ENCODE measurements at places on chromosomes 1 and 21.

DNA sequence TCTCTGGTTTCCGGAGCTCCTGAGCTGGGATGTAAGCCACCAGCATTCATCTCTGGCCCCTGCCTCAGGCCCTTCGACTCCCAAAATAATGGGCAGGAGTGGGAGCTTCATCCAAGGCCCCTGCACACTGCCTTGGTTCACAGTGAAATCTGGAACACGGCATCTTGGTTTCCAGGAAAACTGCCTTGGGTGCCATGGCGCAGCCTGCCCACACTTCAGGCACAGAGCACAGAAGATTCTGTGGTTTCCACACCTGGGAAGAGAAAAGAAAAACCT, 48.8 kb upstream of the POFUT2 start:
- no peak for DNase-seq

- no peak for DNase-seq
Measured at GRCh38 chr1:211839106-211839505, 8.5 kb upstream of the LPGAT1 start.

DNA sequence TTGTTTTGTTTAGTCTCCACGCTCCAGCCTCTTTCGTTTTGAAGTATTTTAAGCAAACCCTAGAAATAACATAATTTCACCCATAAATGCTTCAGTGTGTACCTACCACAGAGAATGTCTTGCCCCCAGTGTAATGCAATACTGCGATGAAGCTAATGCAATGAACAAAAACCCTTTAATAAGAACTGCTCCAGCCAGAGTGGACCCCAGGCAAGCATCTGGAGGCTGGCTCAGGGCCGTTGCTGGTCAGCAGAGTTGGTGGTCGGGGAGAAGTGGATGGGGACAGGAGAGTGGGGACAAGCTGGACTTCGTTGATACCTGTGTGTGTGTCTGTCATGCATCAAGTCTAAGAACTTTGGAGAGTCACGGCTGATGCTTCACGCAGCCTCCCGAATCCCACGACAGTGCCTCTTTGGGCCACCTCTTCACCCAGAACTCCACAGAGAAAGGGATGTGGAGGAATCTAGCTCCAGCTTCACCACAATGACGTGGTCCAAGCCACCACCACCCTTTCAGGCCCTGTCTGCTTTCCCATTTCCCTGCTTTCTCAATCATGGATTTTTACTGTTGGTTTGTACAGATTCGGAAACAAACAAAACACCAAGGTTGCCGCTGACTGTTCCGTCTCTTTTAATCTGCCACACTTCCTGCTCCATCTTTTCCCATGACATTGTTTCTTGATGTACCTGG, 108.6 kb upstream of the ERRFI1 start:
- DNase-seq = no peak

DNA sequence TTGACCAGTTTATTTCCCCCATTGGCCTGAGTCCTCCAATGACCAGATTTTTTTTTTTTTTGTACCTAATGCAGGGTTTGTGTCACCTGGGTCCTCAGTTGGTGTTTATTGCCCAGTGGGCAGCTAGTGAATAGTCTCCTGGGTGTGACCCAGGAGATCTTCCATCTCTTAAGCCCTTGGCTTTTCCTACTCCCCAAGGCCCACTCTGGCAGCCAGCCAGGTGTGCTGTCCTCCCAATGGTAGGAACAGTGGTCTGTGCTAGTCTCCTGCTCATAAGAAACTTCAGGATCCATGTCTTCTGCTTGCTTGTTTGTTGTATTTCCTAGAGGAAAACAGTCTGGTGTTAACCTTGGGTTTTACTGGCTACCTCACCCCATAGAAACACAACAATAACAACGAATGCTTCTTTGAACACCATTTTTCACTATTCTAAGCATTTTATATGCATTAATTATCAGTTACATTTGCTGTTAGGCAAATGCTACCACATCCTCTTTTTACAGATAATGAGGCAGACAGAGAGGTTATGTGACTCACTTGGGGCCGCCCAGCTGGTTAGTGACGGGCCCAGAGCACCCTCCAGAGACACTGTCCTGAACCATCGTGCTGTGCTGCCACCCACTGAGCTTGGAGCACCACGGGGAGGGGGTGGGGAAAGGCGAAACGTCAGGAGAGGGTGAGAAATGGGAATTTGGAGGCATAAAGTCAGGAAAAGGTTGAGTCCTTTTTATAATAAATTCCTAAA, 107.5 kb downstream of the HIVEP3 start:
- DNase-seq = no peak

- DNase-seq = no peak
Measured at GRCh38 chr1:6783221-6783620, 2.0 kb upstream of the CAMTA1 start.

GRCh38 chr1:35386959-35387358, 118.5 kb downstream of the ZMYM4 start:
- DNase-seq = no peak

DNA sequence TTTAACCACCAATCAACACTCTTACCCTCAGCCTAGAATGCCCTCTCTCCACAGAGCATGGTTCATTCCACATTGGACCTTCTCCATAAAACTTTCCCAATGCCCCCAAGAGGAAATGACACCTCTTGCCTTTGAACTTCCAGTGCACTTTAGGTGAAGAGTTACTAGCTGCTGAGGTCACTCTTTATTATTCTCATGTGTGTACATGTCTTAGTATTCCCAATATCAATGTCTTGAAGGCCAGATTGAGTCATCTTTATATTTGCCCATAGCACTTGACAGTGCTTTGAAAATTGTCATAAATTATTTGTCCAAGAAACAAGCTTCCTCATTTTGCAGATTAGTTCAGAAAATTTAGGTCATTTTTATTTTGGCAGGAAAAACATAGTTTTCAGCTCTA, 8.1 kb upstream of the DNASE2B start:
- no peak for DNase-seq

Measured in NCI-H1436 (cell line).